ENCODE measurements at places on chromosomes 11 and 22.

DNA sequence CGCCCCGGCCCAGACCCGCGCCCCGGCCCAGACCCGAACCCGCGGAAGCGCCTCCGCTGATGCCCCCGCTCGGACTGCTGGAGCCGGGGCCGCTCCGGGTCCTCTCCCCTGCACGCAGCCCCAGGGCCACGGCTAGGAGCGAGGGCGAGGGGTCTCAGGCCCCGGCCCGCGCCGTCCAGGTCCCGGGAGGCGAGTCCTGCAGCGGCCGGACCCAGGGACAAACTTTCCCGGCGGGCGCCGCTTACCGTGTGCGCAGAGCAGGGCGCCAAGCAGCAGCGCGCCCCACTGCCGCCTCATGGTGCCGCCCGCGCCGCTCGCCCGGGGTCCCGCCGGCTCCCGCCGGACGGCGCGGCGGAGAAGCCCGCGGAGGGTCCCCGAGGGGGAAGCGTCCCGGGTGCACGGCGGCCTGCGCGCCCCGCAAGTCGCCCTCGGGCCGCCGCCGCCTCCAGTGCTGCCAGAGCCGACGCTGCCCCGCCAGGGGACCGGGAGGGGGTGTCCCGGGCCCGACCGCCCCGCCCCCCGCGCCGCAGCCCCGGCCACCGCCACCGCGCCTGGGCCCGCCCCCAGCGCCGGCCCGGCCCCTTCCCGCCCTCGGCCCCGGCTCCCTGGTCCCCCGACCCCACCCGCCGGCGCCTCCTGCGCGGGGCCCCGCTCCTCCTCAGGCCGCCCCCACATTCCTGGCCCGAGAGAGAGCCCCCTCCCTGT, at the start of gene LRP4:
LRP4 (minus strand) TSS at position 468 of the 705 bp plus-strand sequence; CDS start at position 297, 171 bp downstream.
- peaks cover 20% of the 10 kb centered on the region for H3K27me3 ChIP-seq
- peak within 1 kb of the TSS; percentile 80 for H3K27ac ChIP-seq
- peak; percentile 84 for DNase-seq
- peak within 1 kb of the TSS; percentile 77 for H3K4me3 ChIP-seq
- H3K36me3 ChIP-seq = no peaks in the 10 kb centered on the region
- no peaks in the 10 kb centered on the region for H3K4me1 ChIP-seq

DNA sequence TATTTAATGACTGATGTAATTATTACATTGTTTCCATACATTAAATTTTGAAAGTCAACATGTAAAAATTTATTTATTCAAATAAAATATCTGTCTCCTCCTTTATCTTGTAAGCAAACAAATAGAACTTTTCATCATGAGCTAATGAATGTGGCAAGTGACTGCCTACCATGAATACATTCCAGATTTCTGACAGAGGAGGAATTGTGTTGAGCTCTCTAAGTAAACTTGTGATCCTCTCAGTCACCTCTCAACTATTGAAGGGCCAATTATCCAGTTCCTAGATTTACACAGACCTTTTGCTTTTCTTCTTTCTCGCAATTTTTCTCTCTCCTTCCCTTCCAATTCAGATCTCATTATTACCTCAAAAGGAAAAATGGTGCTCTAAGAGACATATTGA, 21.5 kb downstream of the PRRG4 start:
- H3K4me3 ChIP-seq = no peak overlapping the region
- no peaks in the 10 kb centered on the region for H3K4me1 ChIP-seq
- no peak for DNase-seq
- H3K36me3 ChIP-seq = no peaks in the 10 kb centered on the region
- H3K27me3 ChIP-seq = no peaks in the 10 kb centered on the region
- H3K27ac ChIP-seq = no peak overlapping the region

DNA sequence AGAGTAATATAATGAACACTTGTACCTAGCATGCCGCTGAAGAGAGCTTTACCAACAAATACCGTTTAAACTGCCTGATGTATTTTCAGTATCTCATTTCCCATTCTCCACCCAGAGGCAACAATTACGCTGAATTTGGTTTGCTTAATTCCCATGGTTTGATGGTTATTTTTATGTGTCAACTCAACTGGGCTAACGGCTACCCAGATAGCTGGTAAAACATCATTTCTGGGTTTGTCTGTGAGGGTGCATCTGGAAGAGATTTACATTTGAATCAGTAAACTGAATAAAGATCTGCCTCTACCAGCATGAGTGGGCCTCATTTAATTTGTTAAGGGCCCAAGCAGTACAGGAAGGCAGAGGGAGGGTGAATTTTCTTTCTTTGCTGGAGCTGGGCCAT, 377.9 kb downstream of the DYNC2H1 start:
- no peak overlapping the region for H3K4me3 ChIP-seq
- no peaks in the 10 kb centered on the region for H3K4me1 ChIP-seq
- H3K27me3 ChIP-seq = no peaks in the 10 kb centered on the region
- no peak for DNase-seq
- no peaks in the 10 kb centered on the region for H3K36me3 ChIP-seq

GRCh38 chr22:33427461-33427860, 369.3 kb upstream of the SYN3 start:
- no peak overlapping the region for H3K4me3 ChIP-seq
- H3K4me1 ChIP-seq = no peaks in the 10 kb centered on the region
- no peaks in the 10 kb centered on the region for H3K27me3 ChIP-seq
- no peak for DNase-seq

DNA sequence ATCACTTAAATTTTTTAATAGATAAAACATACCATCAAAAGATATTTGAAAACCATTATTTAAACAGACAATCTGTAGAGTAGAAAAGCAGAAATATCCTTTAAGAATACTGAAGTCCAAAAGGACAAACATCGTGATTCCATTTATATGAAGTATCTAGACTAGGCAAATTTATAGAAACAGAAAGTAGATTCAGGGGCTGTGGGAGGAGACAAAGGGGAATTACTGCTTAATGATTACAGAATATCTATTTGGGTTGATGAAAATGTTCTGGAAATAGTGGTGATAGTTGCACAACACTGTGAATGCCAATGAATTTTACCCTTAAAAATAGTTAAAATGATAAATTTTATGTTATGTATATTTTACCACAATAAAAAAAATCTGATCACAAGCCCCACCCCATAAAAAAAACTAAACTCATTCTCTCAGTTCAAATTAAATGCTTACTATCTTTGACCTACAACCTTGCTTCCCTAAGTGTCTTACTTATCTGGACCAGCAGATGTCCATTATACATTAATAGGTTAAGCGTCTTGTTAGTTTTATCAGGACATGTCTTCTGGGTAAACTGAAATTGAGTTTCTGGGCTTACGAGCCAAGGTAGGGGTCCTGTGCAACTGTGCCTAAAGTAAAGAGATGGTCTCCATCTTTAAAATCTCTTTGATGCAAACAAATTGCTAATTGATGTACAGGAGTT, 86.3 kb downstream of the FCHSD2 start:
- H3K4me1 ChIP-seq = no peaks in the 10 kb centered on the region
- no peak overlapping the region for H3K4me3 ChIP-seq
- no peaks in the 10 kb centered on the region for H3K27me3 ChIP-seq
- H3K27ac ChIP-seq = no peak overlapping the region
- H3K36me3 ChIP-seq = no peaks in the 10 kb centered on the region

- H3K27me3 ChIP-seq = no peaks in the 10 kb centered on the region
- H3K27ac ChIP-seq = no peak overlapping the region
- H3K4me3 ChIP-seq = no peak overlapping the region
- DNase-seq = no peak
- H3K36me3 ChIP-seq = peaks cover 39% of the 10 kb centered on the region
Observed at GRCh38 chr11:102155676-102156075, 45.4 kb downstream of the YAP1 start.

- peak overlapping the region; percentile 3 for H3K27ac ChIP-seq
- no peaks in the 10 kb centered on the region for H3K4me1 ChIP-seq
- no peak overlapping the region for H3K4me3 ChIP-seq
- no peaks in the 10 kb centered on the region for H3K27me3 ChIP-seq
Observed at GRCh38 chr11:110077831-110078325, 15.3 kb upstream of the ZC3H12C start.

GRCh38 chr11:83521647-83522596, 235.8 kb upstream of the CCDC90B start:
- no peaks in the 10 kb centered on the region for H3K4me1 ChIP-seq
- no peak overlapping the region for H3K27ac ChIP-seq
- no peaks in the 10 kb centered on the region for H3K36me3 ChIP-seq
- H3K4me3 ChIP-seq = no peak overlapping the region
- peak; percentile 70 for DNase-seq
- no peaks in the 10 kb centered on the region for H3K27me3 ChIP-seq

DNA sequence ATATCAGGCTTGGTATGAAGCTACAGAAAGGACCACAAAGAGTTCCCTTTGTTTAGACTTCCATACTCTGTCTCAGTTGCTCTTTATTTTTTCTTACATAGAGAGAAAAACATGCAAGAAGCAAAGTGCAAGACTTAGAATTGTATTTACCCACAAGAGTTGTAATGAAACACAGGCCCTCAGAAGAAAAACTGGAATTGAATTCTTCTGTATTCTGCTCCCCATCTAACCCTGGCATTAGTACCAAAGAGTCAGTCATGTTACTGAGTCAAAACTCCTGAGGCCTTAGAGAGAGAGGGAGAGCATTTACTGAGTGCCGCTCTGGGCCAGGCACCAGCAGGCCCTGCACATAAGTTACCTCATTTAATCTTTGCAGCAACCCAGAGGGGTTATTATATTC, 43.9 kb upstream of the DLAT start:
- H3K4me3 ChIP-seq = no peak overlapping the region
- H3K27me3 ChIP-seq = peaks cover 14% of the 10 kb centered on the region
- H3K4me1 ChIP-seq = peaks cover 16% of the 10 kb centered on the region
- H3K27ac ChIP-seq = no peak overlapping the region

- H3K4me1 ChIP-seq = peaks cover 37% of the 10 kb centered on the region
- DNase-seq = no peak
Observed at GRCh38 chr22:37569921-37570660, 9.8 kb downstream of the LGALS2 start.

DNA sequence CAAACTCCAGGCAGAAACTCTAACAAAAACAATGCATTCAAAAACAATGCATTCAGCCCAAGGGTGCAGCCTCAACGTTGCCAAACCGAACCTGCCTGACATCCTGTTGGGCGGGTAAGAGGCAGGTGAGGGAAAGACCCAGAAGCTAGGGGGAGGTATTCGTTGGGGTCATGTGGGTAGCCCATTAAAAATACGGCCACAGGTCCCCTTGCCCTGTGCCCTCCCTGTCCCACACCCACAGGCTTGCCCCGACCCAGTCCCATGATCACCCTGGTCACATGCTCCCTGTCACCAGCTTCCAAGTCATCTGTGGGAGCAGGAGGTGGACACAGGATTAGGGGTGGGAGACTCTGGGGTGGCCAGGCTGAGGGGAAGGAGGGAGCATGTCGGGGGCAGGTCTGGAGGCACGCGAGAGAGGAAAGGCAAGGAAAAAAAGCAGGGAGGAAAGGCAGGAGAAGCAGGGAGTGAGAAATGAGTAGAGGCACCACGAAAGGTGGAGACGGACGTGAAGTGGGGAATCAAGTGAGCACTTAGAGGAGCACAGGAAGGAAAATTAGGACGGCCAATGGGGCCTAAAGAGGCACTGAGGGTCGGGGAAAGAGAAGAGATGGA, 683 bp downstream of the PLA2G6 start:
- H3K4me1 ChIP-seq = peaks cover 8% of the 10 kb centered on the region
- no peaks in the 10 kb centered on the region for H3K36me3 ChIP-seq
- peak overlapping the region; percentile 92 for H3K4me3 ChIP-seq
- peak; percentile 71 for DNase-seq
- H3K27me3 ChIP-seq = no peaks in the 10 kb centered on the region
- peak overlapping the region; percentile 85 for H3K27ac ChIP-seq

DNA sequence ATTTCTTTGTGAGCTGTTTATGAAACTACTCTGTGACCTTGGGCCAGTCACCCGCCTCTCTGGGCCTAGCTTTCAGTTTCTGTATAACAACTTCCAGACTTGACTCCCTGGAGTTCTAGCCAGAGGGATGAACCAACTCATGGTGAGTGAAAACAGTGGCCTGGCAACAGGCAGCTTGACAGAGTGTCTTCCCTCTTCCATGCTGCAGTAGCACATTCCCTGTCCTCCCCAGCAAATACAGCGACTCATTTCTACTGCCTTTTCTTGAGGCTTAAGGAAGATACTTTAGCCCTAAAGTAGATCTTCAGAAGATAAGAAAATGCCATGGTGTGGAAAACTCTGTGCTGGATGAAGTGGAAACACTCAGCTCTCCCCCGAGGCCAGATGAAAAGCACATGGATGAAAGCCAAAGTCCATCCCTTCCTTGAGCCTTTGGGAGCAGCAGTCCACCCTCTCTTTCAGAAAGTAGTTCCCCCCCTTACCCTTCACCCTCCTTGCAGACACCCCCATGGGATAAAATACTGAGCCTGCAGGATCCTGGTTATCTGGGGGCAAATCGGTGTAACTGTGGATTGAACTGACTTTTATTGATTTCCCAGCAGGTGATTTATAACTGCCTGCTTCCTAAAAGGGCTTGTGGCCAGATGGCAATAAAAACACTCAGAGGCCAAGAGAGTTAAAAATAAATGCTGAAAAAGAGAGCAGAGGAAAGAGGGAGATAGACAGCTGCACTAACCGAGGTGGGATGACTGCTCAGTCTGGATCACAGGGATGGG, 24.1 kb downstream of the IRAG1 start:
- no peaks in the 10 kb centered on the region for H3K27me3 ChIP-seq
- no peak overlapping the region for H3K4me3 ChIP-seq

DNA sequence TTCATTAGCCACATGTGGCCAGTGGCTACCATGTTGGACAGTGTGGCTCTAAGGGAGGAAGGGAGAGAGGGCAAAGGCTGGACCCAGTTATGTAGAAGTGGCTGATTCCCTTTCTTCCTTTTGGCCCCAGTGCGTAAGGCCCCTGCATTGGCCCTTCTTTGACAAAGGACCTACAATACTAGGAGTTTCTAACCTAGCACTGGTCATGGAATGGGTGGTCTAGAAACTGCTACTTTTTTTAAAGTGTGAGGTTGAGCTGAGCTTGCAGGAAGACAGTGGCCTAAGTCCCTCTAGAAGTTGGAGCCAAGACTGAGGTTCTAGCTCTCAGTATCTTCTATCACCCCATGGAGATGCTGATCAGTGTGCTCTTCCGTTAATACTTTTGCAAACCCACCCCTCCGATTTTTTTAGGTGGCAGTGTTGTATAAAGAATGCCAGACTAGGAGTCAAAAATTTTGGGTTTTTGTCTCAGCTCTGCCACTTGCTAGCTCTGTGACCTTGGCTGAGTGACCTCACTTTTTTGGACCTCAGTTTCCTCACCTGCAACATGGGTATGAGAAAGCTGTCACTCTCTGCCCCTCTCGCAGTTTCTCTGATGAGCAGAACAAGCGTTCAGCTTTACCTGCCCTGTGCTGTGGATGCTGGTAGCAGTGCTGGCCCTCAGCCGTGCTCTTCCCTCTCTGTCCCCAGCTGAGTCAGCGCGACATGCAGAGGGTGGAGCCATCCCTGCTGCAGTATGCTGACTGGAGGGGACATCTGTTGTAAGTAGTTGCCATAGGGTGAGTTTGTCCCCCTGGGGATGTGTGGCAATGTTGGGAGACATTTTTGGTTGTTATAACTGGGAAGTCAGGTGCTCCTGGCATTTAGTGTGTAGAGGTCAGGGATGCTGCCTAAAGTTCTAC, 6.9 kb downstream of the ACCS start:
- no peak overlapping the region for H3K4me3 ChIP-seq
- H3K27me3 ChIP-seq = peaks cover 9% of the 10 kb centered on the region
- peak; percentile 30 for DNase-seq
- no peak overlapping the region for H3K27ac ChIP-seq
- no peaks in the 10 kb centered on the region for H3K36me3 ChIP-seq

- no peak overlapping the region for H3K27ac ChIP-seq
- H3K4me1 ChIP-seq = no peaks in the 10 kb centered on the region
- H3K4me3 ChIP-seq = no peak overlapping the region
Observed at GRCh38 chr11:11611381-11611780, 10.4 kb downstream of the GALNT18 start.
